HT-29 (cell line): ENCODE measurements at places on chromosomes 16 and 17.

GRCh38 chr17:81888105-81888987 is 3.0 kb downstream of the ALYREF start:
- DNase-seq: no peak

DNA sequence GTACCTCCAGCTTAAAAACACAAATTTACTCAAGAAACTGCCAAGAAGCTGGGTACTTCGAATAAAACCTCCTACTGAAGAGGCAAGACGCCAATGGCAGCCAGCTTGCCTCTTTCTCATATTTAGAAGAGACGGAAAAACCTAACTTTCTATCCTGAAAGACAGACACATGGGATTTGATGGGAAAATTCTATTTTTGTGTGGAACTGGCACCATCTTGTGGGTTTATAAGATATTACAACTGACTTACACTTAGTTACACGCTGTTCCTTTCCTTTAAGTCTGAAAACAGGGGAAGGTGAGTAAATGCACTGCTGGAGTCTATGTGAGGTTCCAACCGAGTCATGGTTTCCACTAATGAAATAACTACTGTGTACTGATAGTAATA is 10.3 kb downstream of the ZNF18 start:
- DNase-seq: peak; percentile 56

DNA sequence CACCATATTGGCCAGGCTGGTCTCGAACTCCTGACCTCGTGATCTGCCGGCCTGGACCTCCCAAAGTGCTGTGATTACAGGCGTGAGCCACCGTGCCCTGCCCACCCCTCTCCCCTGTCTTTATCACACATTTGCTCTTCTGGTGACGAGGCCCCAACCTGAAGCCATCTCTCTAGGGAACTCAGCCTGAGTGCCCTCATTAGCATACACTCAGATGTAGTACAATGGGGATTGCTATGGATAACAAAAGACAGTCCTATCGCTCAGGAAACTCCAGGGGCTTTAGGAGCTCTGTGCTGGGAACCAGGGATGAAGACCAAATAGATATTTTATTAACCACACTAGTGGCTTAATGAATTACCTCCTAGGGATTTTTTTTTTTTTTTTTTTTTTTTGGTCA is 100.7 kb downstream of the MARF1 start:
- no peak for DNase-seq

- DNase-seq: peak; percentile 86
Measured at GRCh38 chr16:31868691-31869167, 4.9 kb upstream of the ZNF267 start.

DNA sequence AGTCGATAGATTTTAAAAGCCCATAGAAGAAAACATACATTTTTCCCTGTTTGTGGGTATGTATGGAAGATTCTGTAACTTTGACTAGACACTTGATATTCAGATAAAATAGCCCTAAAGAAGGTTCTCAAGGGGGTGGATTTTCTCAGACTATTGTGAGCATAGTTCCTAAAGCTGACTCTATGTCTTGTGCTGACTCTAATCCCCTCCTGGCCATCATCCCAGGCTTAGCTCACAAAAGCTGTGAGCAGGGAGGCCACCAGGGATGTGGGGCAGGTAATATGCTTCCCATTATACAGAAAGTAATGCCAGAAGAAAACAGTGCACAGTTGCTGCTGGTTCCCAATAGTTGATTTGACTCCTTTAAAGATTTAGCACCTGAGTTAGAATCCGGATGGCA is 32.0 kb downstream of the CDH13 start:
- DNase-seq: no peak

DNA sequence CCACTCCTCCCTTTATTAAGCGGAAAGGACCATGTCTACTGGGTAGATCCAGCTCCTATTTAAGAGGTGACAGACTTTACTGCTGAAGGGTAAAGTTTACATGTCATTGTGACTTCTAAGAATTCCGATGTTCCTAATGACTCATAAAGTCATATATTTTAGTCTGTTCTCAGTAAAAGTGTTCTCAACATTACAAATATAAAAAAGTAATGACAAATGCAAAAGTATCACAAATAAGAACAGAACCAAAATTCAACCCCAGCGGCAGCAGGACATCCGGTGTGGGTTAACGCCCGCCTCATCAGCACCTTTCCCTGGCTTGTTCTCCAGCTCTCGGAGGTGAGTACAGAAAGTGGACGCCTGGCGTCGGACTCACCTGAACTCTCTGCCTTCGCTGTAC is 6.8 kb downstream of the AXIN1 start:
- no peak for DNase-seq
